ENCODE measurements at places on chromosomes 5 and 9.

DNA sequence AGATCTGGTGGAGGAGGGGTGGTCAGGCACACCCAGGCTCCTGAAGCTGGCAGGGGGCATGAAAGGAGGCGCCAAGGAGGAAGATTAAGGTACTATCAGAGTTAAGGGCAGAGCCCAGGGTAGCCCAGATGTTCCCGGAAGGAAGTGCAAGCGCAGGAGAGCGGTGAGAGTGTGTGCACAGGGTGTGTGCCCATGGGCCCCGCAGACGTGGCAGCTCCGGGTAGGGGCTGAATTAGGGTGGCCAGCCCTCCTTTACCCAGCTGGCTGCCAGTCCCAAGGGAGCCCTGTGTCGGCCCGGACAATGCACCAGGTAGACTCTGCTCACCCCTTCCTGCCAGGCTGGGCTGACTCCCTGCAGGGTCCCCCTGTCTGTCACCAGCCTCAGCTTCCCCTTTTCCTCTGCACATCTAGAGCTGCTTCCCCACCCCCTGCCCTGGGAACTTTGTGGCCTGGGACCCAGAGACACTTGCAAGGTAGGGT lies at the start of gene SMIM33:
SMIM33 (plus strand) TSS at position 184 of the 480 bp plus-strand sequence; CDS start at position 302, 118 bp downstream.
- peak; percentile 30 for DNase-seq

GRCh38 chr9:68779558-68780379 lies 74.7 kb downstream of the PIP5K1B start:
- DNase-seq, result peak; percentile 87

GRCh38 chr9:100880284-100880683 lies 148.2 kb upstream of the PLPPR1 start:
- no peak for DNase-seq

GRCh38 chr5:156121234-156121633 lies 205.7 kb upstream of the SGCD start:
- no peak for DNase-seq

DNA sequence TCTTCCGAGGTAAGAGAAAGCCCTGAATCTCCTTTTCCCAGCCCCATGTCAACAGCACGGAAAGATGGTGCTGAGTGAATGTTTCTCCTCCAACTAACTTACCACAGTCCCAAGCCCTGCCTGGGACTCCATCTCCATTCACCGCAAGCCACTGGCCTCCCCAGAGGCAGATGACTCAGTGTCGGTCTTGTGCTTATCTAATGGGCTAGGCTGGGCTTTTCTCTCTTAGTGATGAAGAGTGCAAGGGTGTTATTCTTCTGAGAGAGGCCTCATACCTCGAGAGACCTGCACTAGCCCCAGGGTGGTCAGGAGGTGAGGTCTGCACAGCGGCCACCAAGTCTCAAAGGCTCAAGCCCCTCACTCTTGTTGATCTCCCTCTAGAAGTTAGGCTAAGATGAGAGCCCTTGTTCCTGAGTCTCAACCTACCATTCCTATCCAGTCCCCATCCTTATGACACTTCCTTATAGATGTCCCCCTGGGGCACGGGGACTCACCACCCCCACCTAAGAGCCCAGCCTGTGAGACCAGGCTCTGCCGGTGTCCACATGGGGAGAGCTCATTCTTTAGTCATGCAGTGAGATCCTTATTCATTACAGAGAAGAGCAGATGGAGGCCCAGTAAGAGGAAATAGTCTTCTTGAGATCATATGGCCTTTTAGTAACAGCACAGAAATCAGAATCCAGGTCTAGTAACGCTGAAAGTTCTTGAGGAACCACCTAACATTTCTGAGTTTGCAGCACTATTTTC lies 127.0 kb downstream of the SAXO1 start:
- no peak for DNase-seq
